ENCODE measurements at places on chromosomes 3 and 15. TPM values are rescaled to one million over a fixed set of nuclear protein-coding genes. Genes with fewer than 3 reads are reported as not detected.

DNA sequence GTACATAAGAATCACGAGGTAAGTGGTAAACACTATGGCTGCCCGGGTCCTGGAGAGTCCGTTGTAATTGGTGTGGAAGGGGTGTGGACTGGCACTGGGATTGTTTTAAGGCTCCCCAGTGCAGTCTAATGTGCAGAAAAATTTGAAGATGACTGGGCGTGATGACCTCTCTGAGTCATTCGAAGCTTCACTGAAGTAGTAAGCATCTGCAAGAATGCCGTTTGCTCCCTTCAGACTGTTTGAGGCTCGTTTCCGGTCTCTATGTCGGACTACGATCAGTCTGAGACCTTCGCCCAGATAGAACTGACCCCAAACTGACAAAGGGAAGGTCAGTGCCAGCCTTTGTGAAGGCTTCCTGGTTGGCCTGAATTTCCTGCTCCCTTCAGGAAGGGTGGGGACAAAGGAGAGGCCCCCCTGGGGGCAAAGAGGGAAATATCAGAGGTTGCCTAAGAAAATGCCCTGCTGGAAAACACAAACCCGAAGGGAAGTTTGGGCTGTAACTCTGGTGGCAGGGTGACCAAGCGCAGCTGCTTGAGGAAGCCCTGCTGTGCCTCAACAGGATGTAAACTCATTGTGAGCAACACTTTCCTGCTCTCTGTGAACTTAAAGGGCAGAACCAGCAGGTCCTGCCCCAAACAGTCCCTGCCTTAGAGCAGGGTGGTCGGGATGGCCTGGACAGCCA is 34.6 kb downstream of the BTD start:
- no peaks in the 10 kb centered on the region for H3K36me3 ChIP-seq
- no peaks in the 10 kb centered on the region for H3K27me3 ChIP-seq
- peak; percentile 49 for DNase-seq
- H3K4me3 ChIP-seq: no peak overlapping the region

GRCh38 chr3:195227871-195228270 is 43.1 kb downstream of the XXYLT1 start:
- H3K27ac ChIP-seq: peak overlapping the region; percentile 11
- H3K36me3 ChIP-seq: peaks cover 10% of the 10 kb centered on the region
- no peaks in the 10 kb centered on the region for H3K27me3 ChIP-seq
- DNase-seq: no peak

DNA sequence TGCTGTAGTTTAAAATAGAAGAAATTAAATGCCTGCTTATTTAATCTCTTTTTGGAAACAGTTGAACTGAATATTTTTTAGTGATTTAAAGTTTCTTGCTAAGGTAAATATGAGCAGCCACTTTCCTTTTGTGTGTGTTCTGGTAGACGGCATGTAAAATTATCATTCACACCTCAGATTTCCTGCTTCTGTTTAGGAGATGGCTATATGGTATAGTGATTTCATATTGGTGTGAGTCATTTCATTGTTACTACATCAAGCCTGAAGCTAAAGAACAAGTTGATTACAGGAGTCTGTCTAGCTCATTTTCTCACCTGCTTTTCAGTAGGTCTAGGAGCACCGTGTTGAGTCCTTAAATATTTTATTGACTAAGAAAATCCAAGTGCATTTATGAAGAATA is 2.2 kb downstream of the LRCH3 start:
- no peaks in the 10 kb centered on the region for H3K27me3 ChIP-seq
- H3K27ac ChIP-seq: no peak overlapping the region
- peak overlapping the region; percentile 10 for H3K4me3 ChIP-seq
- peak; percentile 22 for DNase-seq
- H3K4me1 ChIP-seq: peaks cover 14% of the 10 kb centered on the region
- no peaks in the 10 kb centered on the region for H3K36me3 ChIP-seq

DNA sequence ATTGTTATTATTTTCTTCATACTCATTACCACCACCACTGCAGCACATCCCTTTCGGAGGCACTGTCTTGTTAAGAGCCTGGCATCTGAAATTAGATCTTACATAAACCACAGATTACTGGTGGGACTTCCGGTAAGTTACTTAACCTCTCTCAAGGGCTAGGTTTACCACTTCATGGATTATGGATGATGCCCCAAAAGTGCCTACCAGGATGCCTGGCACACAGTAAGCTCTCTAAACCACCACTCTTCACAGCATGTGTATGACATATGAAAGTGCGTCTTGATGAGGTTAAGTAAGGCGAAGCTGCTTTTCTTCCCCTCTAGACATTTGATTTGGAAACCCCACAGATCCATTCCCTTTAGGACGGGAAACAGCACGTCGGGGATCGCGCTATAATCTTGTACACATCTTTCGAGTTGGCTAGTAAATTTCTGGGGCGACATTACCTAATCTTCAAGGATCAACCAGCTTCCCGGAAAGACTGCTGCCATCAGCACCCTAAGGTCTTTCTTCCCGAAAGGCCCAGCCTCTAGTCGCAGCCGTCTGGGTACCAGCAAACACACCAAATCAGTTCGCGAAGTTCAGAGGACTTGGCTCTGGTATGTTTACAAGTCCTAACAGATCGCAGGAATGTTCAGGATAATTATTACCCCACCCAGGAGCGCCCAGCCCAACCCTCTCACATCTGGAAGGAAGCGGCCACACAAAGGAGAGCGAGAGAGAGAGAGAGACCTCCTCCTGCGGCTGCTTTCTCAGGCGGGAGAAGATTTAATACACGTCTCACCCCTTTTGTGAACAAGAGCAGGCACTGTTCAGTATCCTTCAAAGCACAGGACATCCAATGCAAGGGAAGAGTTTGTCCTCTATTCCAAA is 155.1 kb upstream of the FRMD4B start:
- no peaks in the 10 kb centered on the region for H3K36me3 ChIP-seq
- no peaks in the 10 kb centered on the region for H3K4me1 ChIP-seq
- no peak for DNase-seq
- no peak overlapping the region for H3K4me3 ChIP-seq

- H3K4me3 ChIP-seq: no peak overlapping the region
- H3K27ac ChIP-seq: no peak overlapping the region
- no peaks in the 10 kb centered on the region for H3K27me3 ChIP-seq
- DNase-seq: no peak
These were observed 13.0 kb upstream of the TSEN2 start for GRCh38 chr3:12471241-12471640.

DNA sequence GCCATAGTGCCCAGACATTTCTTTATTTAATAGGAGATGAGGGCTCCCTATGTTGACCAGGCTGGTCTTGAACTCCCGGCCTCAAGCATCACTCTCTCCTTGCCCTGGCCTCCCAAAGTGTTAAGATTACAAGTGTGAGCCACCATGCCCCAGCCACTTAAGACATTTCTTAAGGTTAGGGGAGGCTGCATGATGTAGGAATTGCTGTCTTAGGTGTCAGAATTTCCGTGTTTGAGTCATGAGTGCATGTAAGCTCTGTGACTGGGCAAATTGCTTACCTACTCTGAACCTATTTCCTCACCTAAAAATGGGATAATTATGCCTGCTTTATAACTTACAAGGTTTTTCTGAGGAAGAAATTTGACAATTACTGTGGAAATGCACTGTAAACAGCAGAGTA is 34.2 kb upstream of the SIAH2 start:
- no peak overlapping the region for H3K27ac ChIP-seq
- no peaks in the 10 kb centered on the region for H3K36me3 ChIP-seq
- no peaks in the 10 kb centered on the region for H3K27me3 ChIP-seq
- H3K4me3 ChIP-seq: no peak overlapping the region
- no peaks in the 10 kb centered on the region for H3K4me1 ChIP-seq

DNA sequence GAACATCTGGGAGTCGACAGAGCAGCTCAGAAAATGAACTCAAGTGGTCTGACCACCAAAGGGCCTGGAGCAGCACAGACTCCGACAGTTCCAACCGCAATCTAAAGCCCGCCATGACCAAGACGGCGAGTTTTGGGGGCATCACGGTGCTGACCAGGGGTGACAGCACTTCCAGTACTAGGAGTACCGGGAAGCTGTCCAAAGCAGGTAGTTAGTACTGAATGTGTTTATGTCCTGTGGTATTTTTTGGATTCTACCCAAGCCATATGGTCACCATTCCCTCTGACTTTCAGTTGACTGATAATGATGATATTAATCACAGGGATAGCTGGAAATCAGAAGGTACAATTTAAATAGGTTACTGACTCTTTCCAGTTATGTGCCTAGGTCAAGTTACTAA is 82.3 kb downstream of the ARPP21 start:
- no peaks in the 10 kb centered on the region for H3K27me3 ChIP-seq
- no peaks in the 10 kb centered on the region for H3K36me3 ChIP-seq
- H3K4me3 ChIP-seq: no peak overlapping the region

- H3K36me3 ChIP-seq: no peaks in the 10 kb centered on the region
- no peak overlapping the region for H3K27ac ChIP-seq
- H3K27me3 ChIP-seq: peaks cover 3% of the 10 kb centered on the region
- no peaks in the 10 kb centered on the region for H3K4me1 ChIP-seq
- no peak overlapping the region for H3K4me3 ChIP-seq
These were observed 105.2 kb upstream of the NR2E3 start for GRCh38 chr15:71705151-71705550.

GRCh38 chr3:183309276-183309675 is 56.2 kb downstream of the B3GNT5 start:
- no peaks in the 10 kb centered on the region for H3K36me3 ChIP-seq
- no peak overlapping the region for H3K4me3 ChIP-seq
- H3K27ac ChIP-seq: no peak overlapping the region
- H3K4me1 ChIP-seq: no peaks in the 10 kb centered on the region
- DNase-seq: no peak

- H3K36me3 ChIP-seq: no peaks in the 10 kb centered on the region
- no peaks in the 10 kb centered on the region for H3K4me1 ChIP-seq
- peak within 1 kb of the TSS; percentile 67 for H3K27ac ChIP-seq
- peak within 1 kb of the TSS; percentile 60 for H3K4me3 ChIP-seq
- H3K27me3 ChIP-seq: no peaks in the 10 kb centered on the region
- peak; percentile 71 for DNase-seq
These were observed at the start of gene NT5DC2 for GRCh38 chr3:52533623-52534280. Gene NT5DC2, minus strand, starts transcription at chr3:52533857. Its CDS starts 120 bp downstream, at chr3:52533737.

- no peaks in the 10 kb centered on the region for H3K27me3 ChIP-seq
- H3K27ac ChIP-seq: no peak overlapping the region
These were observed 651.0 kb upstream of the ARPP21 start for GRCh38 chr3:34988296-34988695.

GRCh38 chr3:128198313-128198712 is 45.0 kb downstream of the EEFSEC start:
- H3K4me3 ChIP-seq: no peak overlapping the region
- no peaks in the 10 kb centered on the region for H3K4me1 ChIP-seq
- no peak overlapping the region for H3K27ac ChIP-seq
- no peaks in the 10 kb centered on the region for H3K27me3 ChIP-seq
- no peak for DNase-seq

DNA sequence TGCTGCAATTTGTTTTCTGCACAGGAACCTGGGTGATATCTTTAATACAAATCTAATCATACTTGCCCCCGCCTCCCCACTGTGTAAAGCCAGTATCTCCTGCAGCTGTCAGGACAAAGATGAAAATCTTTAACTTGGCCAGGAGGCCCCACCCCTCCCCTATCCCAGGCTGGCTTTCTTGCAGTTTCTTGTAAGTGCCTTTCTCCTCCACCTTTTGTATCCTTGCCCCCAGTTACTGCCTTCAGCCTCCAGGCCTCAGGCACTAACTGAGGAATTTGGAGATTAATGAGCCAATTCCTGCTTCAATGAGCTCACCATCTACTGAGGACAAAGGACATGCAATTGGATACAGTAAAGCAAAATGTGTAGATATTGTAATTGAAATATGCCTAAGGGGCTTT is 6.5 kb downstream of the GCSAM start:
- H3K4me1 ChIP-seq: no peaks in the 10 kb centered on the region
- no peaks in the 10 kb centered on the region for H3K36me3 ChIP-seq
- DNase-seq: peak; percentile 25
- H3K4me3 ChIP-seq: no peak overlapping the region

The INO80 gene
- total RNA-seq: 32.7 TPM

The HHLA2 gene
- not detected for total RNA-seq

The PPP1R14D gene
- total RNA-seq: not detected

The FRMD5 gene
- total RNA-seq: 2.6 TPM

Measured in A673 (cell line).